Pulmonary artery endothelial cell (primary cell): ENCODE measurements at places on chromosomes 4 and X. TPM values are rescaled to one million over a fixed set of nuclear protein-coding genes. Genes with fewer than 3 reads are reported as not detected.

Gene CRLF2
- not detected in 2 replicates for total RNA-seq

Gene PYURF
- total RNA-seq = 124 and 131 TPM in 2 replicates

Gene XAGE1B
- not detected in 2 replicates for total RNA-seq

DNA sequence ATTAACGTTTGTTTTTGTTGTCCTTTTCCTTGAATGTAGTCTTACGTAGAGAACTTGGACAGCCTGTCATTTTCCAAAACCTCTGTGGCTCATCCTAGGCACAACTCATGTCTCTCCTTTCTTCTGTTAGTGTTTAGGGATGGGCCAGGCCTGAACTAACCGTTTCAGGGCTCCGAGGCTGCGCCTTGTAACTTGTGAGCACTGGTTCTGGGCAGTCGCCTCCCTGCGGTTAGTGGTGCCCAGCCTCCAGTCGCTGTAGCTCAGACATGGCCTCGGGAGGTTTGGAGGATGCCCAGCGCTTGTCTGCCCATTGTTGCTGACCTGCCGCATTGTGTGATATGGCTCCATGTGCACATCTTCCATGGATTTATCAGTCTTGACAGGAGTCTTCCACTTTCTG is 32.8 kb downstream of the TMEM131L start:
- no peak for DNase-seq

GRCh38 chrX:103330681-103331288 is 746 bp downstream of the TCEAL7 start:
- DNase-seq = no peak

DNA sequence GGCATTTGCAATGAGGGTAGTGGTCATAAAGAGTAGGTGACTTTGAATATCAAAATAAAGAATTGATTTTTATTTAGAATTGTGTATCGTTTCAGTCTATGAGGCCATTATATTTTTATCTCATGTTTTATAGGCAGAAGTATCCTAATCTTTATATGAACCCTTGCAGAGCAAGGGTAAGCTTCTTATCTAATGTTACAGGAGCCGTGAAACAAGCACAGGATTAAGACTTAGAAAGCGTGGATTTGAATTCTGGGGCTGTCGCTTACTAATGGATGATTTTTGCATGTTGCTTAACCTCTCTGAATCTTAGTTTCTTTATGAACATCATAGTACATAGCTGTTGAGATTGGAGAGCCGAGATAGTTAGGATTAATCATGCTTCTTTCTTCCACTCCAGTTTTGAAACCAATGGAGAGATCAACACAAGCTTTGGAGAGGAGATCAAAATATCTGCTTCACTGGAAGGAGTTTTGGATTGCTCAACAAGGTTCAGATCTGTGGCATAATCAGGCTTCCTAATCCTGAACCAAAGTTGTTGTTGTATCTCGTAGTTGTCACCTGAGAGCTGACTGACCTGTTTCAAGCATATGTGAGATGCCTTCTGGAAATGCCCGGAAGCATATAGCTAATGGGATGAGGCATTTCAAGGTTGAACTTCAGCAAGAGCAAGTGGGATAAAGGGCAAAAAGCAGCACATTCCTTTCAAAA is 166.9 kb upstream of the GK2 start:
- no peak for DNase-seq

DNA sequence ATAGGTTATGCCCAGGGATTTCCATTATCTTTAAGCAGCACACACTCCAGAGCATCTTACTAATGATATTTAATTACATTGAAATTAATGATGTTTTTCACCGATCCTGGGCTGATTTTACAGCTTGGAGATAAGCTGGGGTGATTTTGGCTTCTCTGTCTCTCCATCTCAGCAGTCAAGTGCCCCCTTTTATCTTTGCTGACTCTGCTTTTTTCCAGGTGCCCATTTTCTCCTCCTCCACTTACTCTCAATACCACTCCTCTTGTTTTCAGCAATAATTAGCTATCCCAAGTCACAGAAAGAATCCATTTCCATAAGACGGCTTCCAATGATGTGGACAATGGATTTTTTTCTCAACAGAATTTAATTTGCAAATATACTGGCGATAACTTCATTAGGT is 266.7 kb downstream of the GBA3 start:
- DNase-seq = no peak

GRCh38 chr4:145694929-145695328 is 15.0 kb downstream of the C4orf51 start:
- no peak for DNase-seq

GRCh38 chrX:134685668-134686067 is 27.4 kb upstream of the PLAC1 start:
- no peak for DNase-seq

GRCh38 chr4:1502501-1502886 is 96.3 kb upstream of the NKX1-1 start:
- DNase-seq = no peak
